B cell (primary cell): ENCODE measurements at places on chromosomes 16 and 17.

- no peaks in the 10 kb centered on the region for H3K27me3 ChIP-seq
- peaks cover 7% of the 10 kb centered on the region for H3K36me3 ChIP-seq
- H3K4me1 ChIP-seq: peaks cover 10% of the 10 kb centered on the region
- H3K27ac ChIP-seq: peak within 1 kb of the TSS; percentile 90
- peak; percentile 74 for DNase-seq
Measured at GRCh38 chr17:80220054-80220735, at the start of the genes SGSH and SLC26A11. SGSH (minus strand) TSS chr17:80220333; CDS start chr17:80220313, 20 bp downstream. SLC26A11 (plus strand) TSS chr17:80220427; CDS start chr17:80221561, 1,134 bp downstream.

DNA sequence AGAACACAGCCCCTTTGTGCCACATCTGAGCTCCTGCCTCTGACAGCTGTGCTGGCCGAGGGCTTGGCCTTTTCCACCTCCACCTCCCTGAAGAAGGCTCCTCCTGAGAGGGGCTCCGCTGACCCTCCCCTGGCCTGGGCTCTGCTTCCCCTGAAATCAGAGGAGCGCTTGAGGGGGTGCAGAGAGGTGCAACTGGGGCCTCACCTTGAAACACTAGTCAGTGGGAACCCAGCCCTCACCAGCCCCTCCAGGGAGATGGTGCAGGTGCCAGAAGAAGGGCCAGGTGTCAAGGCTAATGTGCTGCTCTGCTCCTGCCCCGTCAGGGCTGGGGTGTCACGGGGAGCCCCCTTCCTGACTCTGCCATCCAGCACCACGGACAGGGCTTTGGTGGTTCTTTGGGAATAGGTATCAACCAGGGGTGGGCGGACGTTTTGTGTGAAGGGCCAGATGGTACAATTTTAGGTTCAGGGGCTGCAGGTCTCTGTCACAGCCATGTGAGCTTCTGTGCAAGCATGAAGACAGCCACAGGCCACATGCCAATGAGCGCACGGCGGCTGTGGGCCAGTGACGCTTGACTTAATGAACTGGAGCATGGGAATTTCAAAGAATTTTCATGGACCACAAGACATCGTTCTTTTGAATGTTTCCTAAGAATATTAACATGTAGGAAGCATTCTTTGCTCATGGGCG lies 2.1 kb upstream of the ZG16B start:
- no peak overlapping the region for H3K4me3 ChIP-seq
- no peaks in the 10 kb centered on the region for H3K27me3 ChIP-seq
- H3K27ac ChIP-seq: no peak overlapping the region
- no peaks in the 10 kb centered on the region for H3K36me3 ChIP-seq
- DNase-seq: no peak
- no peaks in the 10 kb centered on the region for H3K4me1 ChIP-seq

- H3K27ac ChIP-seq: no peak overlapping the region
- no peaks in the 10 kb centered on the region for H3K36me3 ChIP-seq
- H3K4me3 ChIP-seq: no peak overlapping the region
- DNase-seq: no peak
Measured at GRCh38 chr17:11334493-11334892, 93.5 kb downstream of the SHISA6 start.

- no peaks in the 10 kb centered on the region for H3K4me1 ChIP-seq
- no peak for DNase-seq
- H3K4me3 ChIP-seq: no peak overlapping the region
- no peaks in the 10 kb centered on the region for H3K27me3 ChIP-seq
Measured at GRCh38 chr16:68217506-68217905, 18.4 kb downstream of the ESRP2 start.

GRCh38 chr16:14013571-14014283 lies 57.4 kb upstream of the MRTFB start:
- H3K4me1 ChIP-seq: no peaks in the 10 kb centered on the region
- H3K4me3 ChIP-seq: no peak overlapping the region
- peaks cover 4% of the 10 kb centered on the region for H3K27me3 ChIP-seq
- DNase-seq: no peak
- no peak overlapping the region for H3K27ac ChIP-seq

GRCh38 chr17:28700830-28701492 lies 10.7 kb downstream of the PROCA1 start:
- peaks cover 4% of the 10 kb centered on the region for H3K36me3 ChIP-seq
- no peak overlapping the region for H3K27ac ChIP-seq
- no peak for DNase-seq
- H3K27me3 ChIP-seq: no peaks in the 10 kb centered on the region
- H3K4me1 ChIP-seq: no peaks in the 10 kb centered on the region

GRCh38 chr17:61489719-61490490 lies 37.7 kb downstream of the TBX4 start:
- no peak overlapping the region for H3K4me3 ChIP-seq
- no peak for DNase-seq
- no peak overlapping the region for H3K27ac ChIP-seq
- H3K4me1 ChIP-seq: no peaks in the 10 kb centered on the region
- H3K36me3 ChIP-seq: no peaks in the 10 kb centered on the region
- H3K27me3 ChIP-seq: no peaks in the 10 kb centered on the region

- H3K4me3 ChIP-seq: no peak overlapping the region
- no peaks in the 10 kb centered on the region for H3K36me3 ChIP-seq
- no peak for DNase-seq
- no peak overlapping the region for H3K27ac ChIP-seq
Measured at GRCh38 chr17:6551356-6551755, 5.0 kb downstream of the PITPNM3 start.

DNA sequence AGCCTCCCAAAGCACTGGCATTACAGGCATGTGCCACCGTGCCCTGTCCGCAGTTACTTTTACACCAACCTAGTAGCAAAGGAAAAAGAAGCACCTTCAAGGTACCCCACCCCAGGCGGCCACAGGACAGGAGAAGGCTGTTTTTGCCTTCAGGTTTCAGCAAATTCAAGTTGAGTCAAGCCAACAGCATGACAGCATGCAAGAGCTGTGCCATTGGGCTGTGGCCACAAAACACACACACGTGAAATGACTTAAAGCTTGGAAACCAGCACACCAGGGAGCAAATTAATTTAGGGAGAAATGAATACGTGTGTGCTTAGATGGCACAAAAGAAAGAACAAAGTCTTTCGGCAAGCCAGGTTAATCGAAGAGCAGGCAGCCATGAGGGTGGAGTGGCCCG lies 39.7 kb downstream of the ERCC4 start:
- no peaks in the 10 kb centered on the region for H3K27me3 ChIP-seq
- no peak overlapping the region for H3K27ac ChIP-seq
- no peak overlapping the region for H3K4me3 ChIP-seq
- no peaks in the 10 kb centered on the region for H3K36me3 ChIP-seq

GRCh38 chr17:63930951-63931575 lies 1.1 kb downstream of the CD79B start:
- H3K27ac ChIP-seq: peak overlapping the region; percentile 85
- DNase-seq: peak; percentile 77
- peaks cover 85% of the 10 kb centered on the region for H3K4me1 ChIP-seq
- peak overlapping the region; percentile 100 for H3K4me3 ChIP-seq

DNA sequence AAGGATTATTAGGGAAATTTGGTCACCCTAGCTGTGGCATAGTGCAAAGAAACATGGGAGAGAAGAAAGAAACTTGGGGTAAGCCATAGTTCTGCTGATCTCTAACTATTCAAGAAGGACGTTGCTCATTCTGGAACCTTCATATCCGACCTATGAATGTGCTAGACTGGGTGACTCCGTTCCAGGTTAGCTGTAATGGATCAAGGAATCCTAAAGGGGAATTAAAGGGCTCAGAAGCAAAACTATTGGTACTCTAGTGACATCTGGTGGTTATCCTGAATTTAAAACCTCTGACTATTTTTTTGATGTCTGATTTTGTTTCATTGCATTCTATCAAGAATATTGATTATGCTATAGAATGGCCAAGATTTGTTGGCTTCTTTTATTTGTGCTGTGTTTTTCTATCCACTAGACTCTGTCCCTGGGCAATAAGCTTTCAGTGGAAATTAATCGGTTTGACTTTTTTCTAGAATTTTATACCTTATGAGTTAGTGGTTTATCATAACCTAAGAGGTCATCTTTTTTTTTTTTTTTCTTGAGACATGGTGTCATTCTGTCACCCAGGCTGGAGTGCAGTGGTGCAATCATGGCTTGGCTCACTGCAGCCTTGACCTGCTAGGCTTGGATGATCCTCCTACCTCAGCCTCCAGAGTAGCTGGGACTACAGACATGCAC lies 19.5 kb downstream of the PCTP start:
- H3K27ac ChIP-seq: no peak overlapping the region
- peak; percentile 25 for DNase-seq
- no peaks in the 10 kb centered on the region for H3K4me1 ChIP-seq
- no peaks in the 10 kb centered on the region for H3K27me3 ChIP-seq
- H3K36me3 ChIP-seq: no peaks in the 10 kb centered on the region

DNA sequence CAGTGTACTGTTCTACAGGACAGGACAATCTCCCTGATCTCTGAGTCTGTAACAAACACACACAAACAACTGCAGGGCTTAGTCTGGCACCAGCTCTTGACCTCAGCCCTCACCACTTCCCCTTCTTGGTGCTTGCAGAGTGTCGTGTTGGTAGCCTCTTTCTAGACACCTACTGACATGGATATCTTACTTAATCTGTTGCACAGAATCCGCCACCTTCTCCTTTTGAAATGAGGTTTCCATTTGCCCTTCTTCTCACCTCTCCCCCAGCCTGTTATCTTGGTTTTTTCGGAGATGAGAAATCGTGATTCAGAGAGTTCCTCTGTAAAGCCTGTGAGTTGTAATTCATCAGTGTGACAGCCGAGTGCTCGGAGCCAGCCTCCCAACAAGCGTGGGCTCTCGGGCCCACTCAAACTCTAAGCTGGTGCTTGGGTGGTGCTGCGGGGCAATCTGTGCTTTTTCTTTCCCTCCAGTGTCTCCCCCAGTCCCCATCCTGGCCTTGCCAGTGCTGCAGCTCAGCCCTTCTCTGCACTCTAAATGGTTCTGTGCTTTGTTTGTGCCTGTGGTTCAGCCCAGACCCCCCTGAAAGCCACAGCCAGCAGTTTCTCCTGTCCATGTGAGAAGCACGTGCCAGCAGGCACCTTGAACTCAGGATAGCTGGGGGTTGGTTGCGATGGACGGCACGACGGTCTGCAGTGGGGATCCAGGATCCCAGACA lies 28.1 kb downstream of the KIAA0513 start:
- peak; percentile 83 for DNase-seq
- no peaks in the 10 kb centered on the region for H3K27me3 ChIP-seq
- H3K4me1 ChIP-seq: peaks cover 41% of the 10 kb centered on the region
- H3K27ac ChIP-seq: peak overlapping the region; percentile 35

- no peak overlapping the region for H3K4me3 ChIP-seq
- H3K27me3 ChIP-seq: no peaks in the 10 kb centered on the region
- no peak for DNase-seq
- H3K4me1 ChIP-seq: no peaks in the 10 kb centered on the region
- H3K36me3 ChIP-seq: no peaks in the 10 kb centered on the region
Measured at GRCh38 chr16:84331998-84332780, 36.1 kb upstream of the ATP2C2 start.

- no peak overlapping the region for H3K27ac ChIP-seq
- no peaks in the 10 kb centered on the region for H3K27me3 ChIP-seq
- H3K4me3 ChIP-seq: no peak overlapping the region
- H3K4me1 ChIP-seq: peaks cover 5% of the 10 kb centered on the region
- no peaks in the 10 kb centered on the region for H3K36me3 ChIP-seq
Measured at GRCh38 chr16:72480911-72481310, 309.0 kb upstream of the PMFBP1 start.

DNA sequence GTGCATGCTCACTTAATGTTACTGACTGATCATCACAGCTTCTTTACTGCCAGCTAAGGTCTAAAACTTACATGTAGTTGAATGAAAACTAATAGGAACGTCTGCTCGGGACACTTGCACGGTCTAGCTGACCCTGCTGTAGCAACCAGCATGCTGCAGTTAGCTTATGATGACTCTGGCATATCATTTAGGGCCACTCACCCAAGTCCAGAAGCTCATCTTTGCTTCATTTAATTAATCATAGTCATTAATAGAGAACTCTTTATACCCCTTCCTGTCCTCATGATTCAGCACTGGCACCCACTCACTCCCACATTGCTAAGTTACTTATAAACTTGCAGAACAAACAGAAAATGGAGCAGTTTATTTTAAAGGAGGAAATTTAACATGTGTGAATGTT lies 136.3 kb downstream of the NLK start:
- no peaks in the 10 kb centered on the region for H3K4me1 ChIP-seq
- no peak overlapping the region for H3K27ac ChIP-seq
- H3K36me3 ChIP-seq: peaks cover 16% of the 10 kb centered on the region

GRCh38 chr16:65202461-65202860 lies 80.6 kb upstream of the CDH11 start:
- H3K4me1 ChIP-seq: no peaks in the 10 kb centered on the region
- no peak for DNase-seq
- H3K27me3 ChIP-seq: no peaks in the 10 kb centered on the region
- no peaks in the 10 kb centered on the region for H3K36me3 ChIP-seq

- peaks cover 41% of the 10 kb centered on the region for H3K4me1 ChIP-seq
- no peak overlapping the region for H3K27ac ChIP-seq
- no peaks in the 10 kb centered on the region for H3K36me3 ChIP-seq
- no peak overlapping the region for H3K4me3 ChIP-seq
Measured at GRCh38 chr17:2065949-2066400, 11.1 kb downstream of the HIC1 start.

DNA sequence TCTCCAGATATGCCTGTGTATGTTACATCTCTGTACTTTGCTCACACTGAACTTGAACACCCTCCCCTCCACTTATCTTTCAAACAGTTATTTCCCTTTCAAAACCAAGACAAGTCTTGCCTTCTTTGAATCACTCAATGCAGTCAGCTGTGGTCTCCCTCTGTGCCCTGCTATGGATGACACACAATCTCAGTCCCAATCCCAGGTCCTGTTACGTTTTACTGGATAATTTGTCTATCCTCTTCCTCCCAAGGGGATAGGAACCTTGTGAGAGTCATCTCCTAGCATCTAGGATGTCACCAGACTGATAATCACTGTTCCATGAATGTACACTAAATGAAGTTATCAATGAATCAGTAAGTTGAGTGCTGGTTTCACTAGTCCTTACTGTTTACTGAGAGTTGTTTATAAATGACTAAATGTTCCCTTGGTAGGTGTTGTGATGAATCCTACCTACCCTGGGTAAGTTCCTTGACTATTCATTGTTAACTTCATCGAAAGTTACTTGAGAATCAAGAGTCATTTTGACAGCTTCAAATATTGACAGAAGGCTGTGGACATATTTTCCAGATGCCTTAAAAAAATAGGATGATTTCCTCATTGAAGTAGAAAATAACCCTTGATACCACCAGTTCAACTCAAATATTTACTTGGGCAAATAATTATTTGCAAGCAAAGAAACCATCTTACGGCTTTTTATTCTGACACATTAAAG lies 244.9 kb downstream of the PRKCA start:
- H3K36me3 ChIP-seq: no peaks in the 10 kb centered on the region
- no peaks in the 10 kb centered on the region for H3K4me1 ChIP-seq
- DNase-seq: no peak
- no peak overlapping the region for H3K27ac ChIP-seq

DNA sequence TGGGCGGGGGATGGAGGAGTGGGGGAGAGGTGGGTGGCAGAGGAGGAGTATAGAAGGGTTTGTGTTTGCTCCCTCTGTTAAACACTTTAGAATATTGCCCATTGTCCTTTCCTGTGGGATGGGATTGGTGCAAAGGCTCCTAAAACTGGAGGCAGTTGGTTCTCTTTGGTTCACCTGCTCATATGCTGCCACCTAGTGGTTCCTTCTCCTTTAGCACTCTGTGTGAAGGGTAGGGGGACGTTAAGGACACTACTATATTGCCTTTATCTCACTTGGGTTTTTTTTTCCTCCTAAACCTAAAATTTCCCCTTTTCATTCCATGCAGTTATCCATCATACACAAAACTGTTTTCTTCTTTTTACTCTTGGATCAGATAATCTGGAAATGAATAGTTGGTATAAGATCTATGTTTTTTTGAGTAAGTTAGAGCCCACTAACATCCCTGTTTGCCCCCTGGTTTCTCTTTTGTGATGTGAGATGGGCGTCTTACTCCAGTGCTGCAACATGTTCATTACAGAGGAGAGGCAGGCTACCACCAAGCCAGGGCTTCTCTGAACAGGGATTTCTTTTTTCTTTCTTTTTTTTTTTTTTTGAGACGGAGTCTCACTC lies 23.8 kb downstream of the SNX11 start:
- H3K36me3 ChIP-seq: peaks cover 13% of the 10 kb centered on the region
- H3K27me3 ChIP-seq: no peaks in the 10 kb centered on the region
- DNase-seq: peak; percentile 79
- H3K4me1 ChIP-seq: no peaks in the 10 kb centered on the region
